ENCODE measurements at places on chromosomes 16 and 17.

DNA sequence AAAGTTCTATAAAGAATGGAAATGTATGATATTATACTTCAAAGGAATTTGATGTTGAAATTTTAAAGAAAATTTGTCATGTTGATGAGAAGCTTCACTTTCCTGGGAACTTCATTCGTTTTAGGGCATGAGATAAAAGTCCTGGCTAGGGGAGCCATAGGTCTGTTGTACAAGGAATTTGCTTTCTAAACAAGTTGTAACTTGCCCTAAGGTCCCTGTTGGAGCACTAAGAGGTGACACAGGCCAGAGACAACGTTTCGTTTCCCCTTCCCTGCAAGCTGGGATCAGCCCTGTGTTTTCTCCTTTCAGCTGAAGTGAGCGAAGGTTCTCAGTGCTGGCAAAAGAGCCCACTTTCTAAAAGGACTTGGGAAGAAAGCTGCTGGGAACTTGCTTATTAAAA is 16.6 kb downstream of the PLD6 start:
- no peak for DNase-seq

DNA sequence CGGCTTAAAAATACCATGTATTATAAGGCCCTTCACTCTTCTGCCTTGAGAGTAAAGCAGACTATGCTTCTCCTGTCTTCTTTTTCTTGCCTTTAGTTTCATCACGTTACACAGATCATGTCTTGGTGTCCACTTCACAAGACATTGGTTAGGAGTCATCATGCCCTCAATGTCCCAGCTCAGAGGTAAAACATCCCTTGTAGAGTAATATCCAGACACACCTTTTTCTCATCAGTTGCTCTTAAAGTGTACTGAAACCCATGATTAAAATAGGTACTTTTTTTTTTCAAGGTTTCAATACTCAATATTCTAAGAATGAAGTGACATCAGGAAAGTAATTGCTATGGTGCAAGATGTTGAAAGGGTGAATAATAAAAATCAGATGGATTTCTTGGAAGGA is 267.8 kb downstream of the PMP22 start:
- DNase-seq = no peak

DNA sequence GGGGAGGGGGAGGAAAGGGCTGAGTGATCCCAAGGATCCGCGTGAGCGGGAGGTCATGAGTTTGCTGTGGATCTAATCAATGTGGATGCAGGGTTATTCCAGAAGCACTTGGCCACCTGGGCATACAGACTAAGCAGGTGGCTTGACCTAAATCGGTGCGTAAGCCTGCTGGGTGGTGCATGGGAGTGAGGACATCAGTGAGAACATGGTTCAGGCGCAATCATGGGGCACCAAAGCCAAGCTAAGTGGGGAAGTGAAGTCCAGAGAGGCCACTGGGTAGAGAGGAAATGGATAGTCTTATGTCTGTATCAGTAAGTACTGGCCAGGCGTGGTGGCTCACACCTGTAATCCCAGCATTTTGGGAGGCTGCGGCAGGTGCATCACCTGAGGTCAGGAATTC is 18.9 kb upstream of the MFSD6L start:
- DNase-seq = no peak

GRCh38 chr16:66070140-66070917 is 296.2 kb upstream of the CDH5 start:
- DNase-seq = peak; percentile 75

DNA sequence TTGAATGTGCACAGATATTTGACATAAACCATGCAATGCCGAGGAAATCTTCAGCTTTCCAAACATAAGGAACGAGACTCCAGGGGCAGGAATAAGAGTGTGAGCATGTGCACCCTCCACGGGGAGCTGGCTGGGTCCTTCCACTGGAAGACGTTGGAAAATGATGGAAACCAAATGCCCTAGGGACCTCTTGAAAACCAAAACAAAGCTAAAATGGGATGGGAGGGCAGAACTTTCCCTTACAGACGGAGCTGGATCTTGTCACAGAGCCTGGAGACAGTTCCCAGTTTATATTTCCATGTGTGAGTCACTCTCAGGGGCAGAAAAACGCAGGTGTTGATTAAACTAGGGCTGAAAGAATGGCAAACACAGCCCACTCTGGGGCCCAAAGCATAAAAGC is 34.4 kb upstream of the DNAH17 start:
- DNase-seq = peak; percentile 56

- peak; percentile 74 for DNase-seq
These were observed 1.5 kb downstream of the MRC2 start for GRCh38 chr17:62628831-62629555.

DNA sequence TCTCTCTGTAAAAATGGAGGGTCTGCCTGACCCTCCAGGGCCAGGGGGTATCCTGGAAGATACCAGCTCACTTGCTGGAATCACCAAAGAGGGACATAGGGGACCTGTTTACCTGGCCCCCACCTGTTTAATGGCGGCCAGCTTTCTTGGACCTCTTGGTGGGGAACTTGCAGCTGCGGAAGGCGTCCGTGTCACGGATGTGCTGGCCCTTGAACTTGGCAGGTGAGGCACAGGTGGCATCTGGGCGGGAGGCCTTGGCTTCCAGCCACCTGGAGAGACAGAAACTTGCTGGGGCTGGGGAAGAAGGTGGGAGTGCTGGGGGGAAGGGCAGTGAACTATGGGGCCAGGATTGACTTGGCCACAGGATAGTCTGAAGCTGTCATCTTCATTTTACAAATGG is 3.5 kb downstream of the CHAD start:
- DNase-seq = no peak

- DNase-seq = no peak
These were observed 358.1 kb downstream of the ZFHX3 start for GRCh38 chr16:72689851-72690250.

- no peak for DNase-seq
These were observed 3.9 kb downstream of the PAQR4 start for GRCh38 chr16:2973093-2973492.

GRCh38 chr16:71412270-71413160 is 29.3 kb downstream of the TLE7 start:
- DNase-seq = peak; percentile 68

- DNase-seq = no peak
These were observed 39.8 kb upstream of the MMP2 start for GRCh38 chr16:55439101-55439690.

- no peak for DNase-seq
These were observed 75.8 kb downstream of the WNT3 start for GRCh38 chr17:46742565-46743270.

- DNase-seq = no peak
These were observed 23.7 kb downstream of the CACNG4 start for GRCh38 chr17:66988069-66988798.

- peak; percentile 47 for DNase-seq
These were observed 6.4 kb upstream of the CACNG4 start for GRCh38 chr17:66957951-66958579.

DNA sequence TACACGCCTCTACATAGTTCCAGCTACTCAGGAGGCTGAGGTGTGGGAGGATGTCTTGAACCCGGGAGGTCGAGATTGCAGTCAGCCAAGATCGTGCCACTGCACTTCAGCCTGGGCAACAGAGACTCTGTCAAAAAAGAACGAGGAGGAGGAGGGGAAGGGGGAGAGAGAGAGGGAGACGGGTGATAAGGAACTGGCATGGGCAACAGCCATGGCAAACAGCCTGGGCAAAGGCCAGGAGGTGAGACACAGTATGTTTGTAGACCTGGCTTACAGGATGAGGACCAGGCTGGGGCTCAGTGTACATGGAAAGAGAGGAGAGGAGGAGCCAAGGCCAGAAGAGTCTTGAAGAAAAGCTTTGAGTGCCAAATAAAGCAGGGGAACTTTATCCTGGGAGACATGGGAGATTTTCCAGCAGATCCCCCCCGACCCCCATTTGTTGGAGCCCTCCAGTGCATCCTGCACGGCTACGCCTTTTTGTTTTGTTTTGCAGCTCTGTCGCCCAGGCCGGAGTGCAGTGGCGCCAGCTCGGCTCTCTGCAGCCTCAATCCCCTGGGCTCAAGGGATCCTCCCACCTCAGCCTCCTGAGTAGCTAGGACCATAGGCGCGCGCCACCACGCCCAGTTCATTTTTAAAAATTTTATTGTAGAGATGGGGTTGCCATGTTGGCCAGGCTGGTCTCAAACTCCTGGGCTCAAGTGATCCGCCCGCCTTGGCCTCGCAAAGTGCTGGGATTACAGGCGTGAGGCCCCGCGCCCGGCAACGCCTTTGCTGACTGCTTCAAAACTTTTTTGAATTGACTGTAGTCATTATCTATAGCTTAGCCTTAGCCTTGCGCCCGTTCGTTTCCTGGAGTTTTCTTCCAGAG is 1.3 kb upstream of the ALKBH5 start:
- DNase-seq = peak; percentile 72

GRCh38 chr16:53743149-53743566 is 39.2 kb downstream of the FTO start:
- no peak for DNase-seq

DNA sequence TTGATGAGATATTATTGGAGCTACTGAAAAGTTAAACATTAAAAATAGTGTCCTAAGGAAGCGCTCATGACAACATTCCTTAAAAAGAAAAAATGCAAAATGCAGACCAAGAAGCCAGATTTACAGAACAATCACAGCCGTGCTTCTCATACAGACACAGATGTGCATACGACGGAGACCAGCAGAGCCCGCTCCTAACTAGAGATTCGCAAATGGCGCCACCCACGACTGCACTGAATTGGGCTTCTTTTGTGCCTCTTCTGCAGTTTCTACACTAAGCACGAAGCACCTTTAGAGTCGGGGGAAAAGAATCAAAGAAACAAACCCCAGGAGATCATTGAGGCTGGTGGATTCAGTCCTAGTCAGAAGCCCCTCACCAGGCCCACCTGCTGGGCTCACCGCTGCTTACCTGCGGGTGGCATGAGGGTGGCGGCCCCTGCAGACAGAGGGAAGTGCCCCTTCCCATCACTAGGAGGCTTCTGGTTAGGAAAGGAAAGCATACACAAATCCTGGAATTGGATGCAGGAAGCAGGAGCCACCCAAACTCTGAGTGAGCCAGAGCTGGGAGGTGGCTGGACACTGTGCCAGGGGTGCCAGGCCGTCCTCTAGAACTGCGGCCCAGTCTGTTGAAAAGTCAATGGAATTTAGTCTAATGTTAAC is 64.9 kb upstream of the CHMP6 start:
- DNase-seq = no peak

DNA sequence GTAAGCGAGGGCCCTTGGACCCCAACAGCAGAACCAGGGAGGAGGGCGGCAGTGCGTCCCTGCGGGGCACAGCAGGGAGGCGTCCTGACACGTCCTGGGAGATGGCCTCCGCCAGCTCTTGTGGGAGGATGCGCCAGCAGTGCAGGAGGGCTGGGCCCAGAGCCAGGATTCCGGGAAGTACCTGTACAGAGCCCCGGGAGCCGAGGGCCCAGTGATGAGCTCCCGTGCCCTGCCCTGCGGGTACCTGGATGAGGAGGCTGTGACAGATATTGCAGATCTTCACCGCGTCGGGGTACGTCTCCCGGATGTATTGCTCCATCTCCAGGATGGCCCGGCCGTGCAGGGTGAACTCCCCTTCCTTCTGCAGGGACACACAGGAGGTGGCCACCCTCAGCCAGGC is 23.1 kb downstream of the KDM8 start:
- no peak for DNase-seq

- no peak for DNase-seq
These were observed 59.3 kb downstream of the CENPV start for GRCh38 chr17:16293931-16294330.

DNA sequence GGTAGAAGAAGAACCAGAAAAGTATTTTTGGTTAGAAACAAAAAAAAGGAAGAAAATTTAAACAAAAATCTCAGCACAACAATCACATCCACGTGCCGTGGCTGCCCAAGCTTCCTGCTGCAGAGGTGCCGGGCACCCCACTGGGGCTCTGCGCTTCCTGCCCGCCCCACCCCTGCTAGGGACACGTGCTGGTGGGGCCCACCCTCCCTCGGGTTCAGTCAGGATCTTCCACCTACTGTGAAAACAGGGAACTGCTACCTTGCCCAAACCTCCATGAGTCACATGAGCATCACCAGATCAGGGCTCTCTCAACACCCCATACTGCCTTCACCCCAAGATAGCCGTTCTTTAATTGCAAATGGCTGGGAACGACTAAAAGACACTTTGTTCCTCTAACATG is 24.4 kb upstream of the CYTH1 start:
- no peak for DNase-seq

- no peak for DNase-seq
These were observed 87.3 kb upstream of the NACA2 start for GRCh38 chr17:61678339-61678738.

DNA sequence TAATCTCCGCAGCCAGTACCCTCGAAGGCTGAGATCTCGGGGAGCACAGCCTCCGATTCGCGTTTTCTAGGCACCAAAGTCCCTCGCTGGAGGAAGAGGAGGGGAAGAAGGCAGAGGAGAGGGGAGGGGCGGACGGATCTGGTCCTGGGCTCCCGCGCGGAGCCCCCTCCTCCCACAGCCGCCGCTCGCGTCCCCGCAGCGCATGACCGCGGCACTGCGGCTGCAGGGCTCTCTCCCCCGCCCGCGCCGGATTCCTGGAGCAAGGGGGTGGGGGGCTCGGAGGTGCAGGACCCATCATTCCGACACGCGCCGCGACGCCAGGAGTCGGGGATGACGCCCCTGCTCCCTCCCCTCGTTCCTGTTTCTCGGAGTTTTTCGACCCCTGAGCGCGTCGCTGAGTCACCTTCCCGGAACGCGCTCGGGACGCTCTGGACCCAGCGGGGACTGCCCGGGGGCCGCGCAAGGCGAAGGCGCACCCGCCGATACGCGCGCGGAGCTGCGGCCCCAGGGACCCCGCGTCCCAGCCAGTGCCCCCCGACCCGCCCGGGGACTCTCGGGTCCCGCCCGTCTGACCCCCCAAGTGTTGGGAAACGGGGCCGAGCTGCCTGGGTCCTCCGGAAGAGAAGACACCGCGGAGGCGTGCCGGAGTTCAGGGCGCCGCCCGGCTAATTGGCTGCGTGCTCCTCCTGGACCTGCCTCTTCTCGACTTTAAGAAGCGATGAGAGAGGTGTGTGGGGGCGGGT is 1.4 kb upstream of the SPHK1 start:
- peak; percentile 62 for DNase-seq

DNA sequence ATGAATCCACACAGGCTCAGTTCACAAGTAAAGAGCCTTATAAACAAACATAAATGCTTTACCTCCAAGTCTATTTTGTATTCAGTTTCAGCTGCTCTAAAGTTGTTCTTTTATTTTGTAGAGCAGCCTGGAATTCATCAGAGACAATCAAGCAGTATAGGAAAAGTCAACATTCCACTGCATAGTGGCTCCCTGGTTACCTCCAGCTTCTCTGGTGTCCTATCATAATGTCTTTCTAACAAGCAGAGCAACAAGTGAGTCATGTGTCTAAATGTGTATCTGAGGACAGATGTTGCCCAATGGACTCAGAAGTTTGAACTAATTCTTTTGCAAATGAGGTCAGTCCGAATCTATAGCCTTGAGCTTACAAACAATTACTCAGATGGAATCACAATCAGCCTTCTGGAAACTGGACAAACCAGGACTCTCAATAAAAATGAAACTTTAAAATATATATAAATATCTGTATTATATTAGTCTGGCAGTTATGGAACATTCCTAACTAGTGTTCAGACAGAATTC is 292.0 kb upstream of the TOM1L1 start:
- no peak for DNase-seq
